ENCODE measurements at places on chromosomes 1 and 21.

DNA sequence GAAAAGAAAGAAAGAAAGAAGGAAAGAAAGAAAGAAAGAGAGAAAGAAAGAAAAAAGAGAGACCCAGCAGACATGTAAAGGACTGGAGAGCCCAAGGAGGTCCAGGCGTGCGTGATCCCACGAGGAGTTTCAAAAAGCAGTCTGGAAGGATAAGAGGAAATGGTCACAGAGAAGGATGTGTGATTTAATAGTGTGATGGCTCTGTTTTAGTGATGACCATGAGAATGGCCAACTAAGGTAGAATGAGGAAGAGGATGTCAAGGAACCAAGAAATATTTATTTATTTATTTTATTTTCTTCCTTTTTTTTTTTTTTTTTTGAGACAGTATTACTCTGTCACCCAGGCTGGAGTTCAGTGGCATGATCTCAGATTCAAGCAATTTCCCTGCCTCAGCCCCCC is 25.5 kb downstream of the PTGS2 start:
- DNase-seq = no peak

- no peak for DNase-seq
Measured at GRCh38 chr1:43639976-43640794, 9.8 kb upstream of the KDM4A start.

- no peak for DNase-seq
Measured at GRCh38 chr21:31509194-31510017, 150.1 kb upstream of the SOD1 start.

DNA sequence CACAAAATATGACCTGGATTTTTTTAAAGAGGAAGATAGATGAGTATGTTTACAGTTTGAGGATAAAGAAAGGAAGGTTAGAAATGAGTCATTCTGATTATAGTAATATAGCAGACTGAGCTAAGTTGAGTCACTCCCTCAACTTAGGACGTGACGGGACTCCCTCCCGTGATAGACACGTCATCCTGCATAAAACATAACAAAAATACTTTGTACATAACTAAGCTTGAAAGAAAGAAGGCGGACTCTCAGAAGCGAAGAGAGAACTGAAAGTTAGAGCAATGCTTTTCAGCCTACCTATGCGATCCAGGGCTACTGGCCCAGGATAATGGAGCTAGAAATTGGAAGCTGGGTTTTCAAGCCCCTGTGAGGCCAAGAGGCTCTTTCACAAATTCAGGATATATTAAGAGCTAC is 53.0 kb upstream of the DESI2 start:
- no peak for DNase-seq

DNA sequence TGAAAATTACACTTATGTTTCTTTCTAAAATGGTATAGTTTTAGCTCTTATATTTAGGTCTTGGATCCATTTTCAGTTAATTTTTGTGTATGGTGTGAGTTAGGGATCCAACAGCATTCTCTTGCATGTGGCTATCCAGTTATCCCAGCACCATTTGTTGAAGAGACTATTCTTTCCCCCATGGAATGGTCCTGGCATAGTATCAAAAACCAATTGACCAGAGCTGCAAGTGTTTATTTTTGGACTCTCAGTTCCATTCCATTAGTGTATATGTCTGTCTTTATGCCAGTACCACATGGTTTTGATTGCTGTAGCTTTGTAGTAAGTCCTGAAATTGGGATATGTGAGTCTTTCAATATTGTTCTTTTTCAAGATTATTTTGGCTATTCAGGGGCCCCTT is 14.3 kb downstream of the TTLL10 start:
- no peak for DNase-seq

DNA sequence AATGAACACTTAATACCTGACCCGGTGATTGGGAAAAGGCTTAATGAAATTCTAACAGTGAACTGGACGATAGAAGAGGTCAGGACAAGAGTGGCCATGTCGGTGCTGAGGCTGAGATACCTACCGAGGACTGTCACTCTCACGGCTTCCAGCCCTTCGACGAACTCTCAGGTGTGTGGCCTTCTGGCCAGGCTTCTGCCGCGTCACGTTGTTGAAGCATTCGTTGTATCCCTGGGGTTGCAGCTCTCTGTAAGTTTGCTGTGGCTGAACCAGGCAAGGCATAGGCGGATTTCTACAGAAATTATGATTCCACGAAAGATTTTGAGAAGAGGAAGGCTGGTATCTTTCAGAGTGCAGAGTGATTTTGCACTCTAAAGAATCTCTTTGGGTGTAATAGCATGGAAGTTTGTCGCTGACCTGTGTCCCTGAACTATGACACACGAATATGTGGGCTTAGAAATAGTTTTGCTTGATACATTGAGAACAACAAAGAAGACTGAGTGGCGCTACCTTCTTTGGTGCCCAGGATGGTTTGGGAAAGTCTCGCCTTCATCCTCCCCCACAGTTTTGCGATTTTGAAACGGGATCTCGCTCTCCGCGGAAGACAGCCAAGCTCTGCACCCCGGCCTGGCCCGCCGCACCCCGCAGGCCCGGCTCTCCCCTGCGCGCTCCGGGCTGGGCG is 403 bp upstream of the EPHX4 start:
- DNase-seq = no peak

- no peak for DNase-seq
Measured at GRCh38 chr21:42590431-42591131, 62.8 kb upstream of the PDE9A start.

Measured in right renal cortex interstitium (tissue), 3 donors.